Activated naive CD8-positive, alpha-beta T cell treated with anti-CD3 and anti-CD28 coated beads for 36 hours (primary cell): ENCODE measurements at places on chromosomes 16 and 17.

DNA sequence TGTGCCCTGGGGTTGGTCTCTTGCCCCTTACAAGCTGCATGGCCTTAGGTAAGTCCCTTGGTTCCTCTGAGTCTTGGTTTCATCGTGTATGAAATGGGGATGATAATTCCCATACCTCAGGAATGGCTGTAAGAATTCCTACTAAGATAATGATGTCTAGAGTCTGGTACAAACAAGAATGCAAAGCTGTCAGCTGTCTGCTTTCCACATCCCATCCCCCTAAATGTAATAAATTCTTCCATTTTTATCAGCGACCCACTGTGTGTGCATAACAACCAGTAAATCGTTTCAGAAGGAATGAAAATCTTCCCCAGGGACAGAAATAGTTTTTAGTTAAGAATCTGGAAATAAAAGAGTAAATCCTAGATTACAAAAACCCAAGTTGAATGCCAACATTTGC is 95.4 kb downstream of the CPPED1 start:
- no peak for DNase-seq

DNA sequence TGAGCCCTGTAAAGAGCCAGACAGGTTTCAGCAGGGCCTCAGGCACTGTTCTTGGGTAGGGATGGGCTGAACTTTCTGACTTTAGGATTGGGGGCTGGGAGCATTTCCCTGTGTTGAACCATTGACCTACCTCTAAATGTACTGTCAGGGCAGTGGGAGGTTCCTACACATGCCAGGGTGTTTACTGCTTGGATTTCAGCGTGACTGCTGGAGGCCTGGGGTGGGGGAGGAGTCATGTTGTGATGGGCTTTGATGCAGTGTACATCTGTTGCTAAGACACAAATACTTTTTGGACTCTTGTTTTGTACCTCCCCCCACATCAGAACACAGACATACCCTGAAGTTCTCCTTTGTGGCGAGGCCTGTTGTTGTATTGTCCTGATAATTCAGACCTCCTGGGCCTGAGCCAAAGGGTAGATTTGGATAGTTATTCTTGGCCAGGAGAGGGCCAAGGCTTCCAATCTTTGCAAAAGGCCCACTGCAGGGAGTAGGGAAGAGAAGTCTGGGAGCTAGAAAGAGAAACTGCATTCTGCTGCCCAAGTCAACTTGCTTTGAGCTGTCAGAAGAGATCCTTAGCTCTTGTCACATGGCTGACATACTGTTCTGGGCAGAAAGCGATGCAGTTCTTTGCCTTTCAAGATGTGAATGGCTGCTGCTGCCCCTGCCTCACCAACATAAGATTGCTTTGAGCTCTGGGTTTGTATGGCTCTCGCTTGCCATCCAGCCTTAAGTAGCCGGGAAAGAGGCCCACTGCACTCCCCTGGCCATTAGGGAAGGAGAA is 3.7 kb downstream of the NFE2L1 start:
- no peak for DNase-seq

DNA sequence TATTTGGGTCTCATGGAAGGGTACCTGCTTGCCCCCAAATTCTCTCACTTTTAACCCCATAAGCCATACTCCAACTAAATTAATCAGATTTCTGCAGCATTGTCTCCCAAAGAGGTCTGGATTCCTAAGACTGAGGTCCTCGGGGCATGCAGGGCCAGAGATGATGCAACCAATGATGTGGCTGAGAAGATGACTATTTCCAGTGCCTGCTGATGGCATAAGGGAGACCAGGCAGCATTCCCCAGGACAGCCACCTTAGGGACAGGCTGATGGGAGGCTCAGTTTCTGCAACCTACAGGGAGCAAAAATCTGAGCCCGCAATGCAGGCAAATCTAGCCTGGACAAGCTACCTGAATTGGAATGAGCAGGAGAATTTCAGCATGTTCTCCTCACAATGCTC is 76.8 kb upstream of the ASIC2 start:
- no peak for DNase-seq

GRCh38 chr17:45310380-45311324 is 6.2 kb downstream of the MAP3K14 start:
- no peak for DNase-seq

GRCh38 chr16:81752876-81753227 is 26.2 kb upstream of the PLCG2 start:
- DNase-seq = no peak

GRCh38 chr17:22694362-22695227 is 1002.3 kb downstream of the KCNJ18 start:
- no peak for DNase-seq

DNA sequence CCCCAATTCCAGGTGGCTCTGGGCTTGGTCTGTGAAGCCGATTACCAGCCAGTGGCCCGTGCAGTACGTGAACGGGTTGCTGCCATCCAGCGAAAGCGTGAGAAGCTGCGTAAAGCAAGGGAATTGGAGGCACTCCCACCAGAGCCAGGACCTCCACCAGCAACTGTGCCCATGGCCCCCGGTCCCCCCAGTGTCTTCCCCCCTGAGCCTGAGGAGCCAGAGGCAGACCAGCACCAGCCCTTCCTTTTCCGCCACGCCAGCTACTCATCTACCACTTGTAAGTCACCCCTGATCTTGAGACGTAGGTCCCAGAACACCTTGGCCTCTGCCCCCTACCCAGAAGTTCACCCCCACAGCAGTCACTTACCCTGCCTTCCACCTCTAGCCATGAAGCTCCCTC is 6.9 kb downstream of the WNK4 start:
- no peak for DNase-seq

GRCh38 chr17:48604770-48605329 is at the start of gene HOXB6:
Gene HOXB6 (minus strand): TSS chr17:48604986. CDS start chr17:48598150, 6,836 bp downstream.
- no peak for DNase-seq

- DNase-seq = no peak
Measured at GRCh38 chr16:14564861-14565687, 65.0 kb downstream of the PARN start.

GRCh38 chr16:89612415-89613166 is 851 bp upstream of the DPEP1 start:
- DNase-seq = no peak

- DNase-seq = no peak
Measured at GRCh38 chr16:52613508-52613907, 66.6 kb upstream of the TOX3 start.

GRCh38 chr16:53922807-53923571 is 219.0 kb downstream of the FTO start:
- DNase-seq = no peak
